HCT116 (cell line): ENCODE measurements at places on chromosomes 4 and X.

GRCh38 chr4:110188113-110188512 lies 10.3 kb downstream of the ELOVL6 start:
- DNase-seq, result no peak

GRCh38 chr4:102535398-102536082 lies 34.4 kb downstream of the NFKB1 start:
- DNase-seq, result no peak

DNA sequence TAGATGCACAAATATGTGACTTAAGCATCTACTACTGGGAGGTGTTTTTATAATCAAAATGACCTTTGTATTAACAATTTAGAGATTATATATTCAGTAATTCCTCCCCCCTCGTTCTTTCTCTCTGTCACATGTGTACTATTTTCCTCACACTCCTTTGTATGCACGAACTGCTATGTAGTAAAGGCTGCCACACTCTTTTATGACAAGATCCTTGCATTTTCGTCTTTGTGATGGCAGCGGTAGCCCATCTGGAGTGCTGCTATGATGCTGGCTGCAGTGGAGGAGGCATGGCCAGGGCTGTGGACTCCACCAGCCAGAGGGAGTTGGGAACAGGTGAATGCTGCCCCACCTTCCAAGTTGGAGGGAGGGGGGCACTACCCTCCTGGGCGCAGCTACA lies 216.3 kb downstream of the NSUN7 start:
- DNase-seq, result no peak

DNA sequence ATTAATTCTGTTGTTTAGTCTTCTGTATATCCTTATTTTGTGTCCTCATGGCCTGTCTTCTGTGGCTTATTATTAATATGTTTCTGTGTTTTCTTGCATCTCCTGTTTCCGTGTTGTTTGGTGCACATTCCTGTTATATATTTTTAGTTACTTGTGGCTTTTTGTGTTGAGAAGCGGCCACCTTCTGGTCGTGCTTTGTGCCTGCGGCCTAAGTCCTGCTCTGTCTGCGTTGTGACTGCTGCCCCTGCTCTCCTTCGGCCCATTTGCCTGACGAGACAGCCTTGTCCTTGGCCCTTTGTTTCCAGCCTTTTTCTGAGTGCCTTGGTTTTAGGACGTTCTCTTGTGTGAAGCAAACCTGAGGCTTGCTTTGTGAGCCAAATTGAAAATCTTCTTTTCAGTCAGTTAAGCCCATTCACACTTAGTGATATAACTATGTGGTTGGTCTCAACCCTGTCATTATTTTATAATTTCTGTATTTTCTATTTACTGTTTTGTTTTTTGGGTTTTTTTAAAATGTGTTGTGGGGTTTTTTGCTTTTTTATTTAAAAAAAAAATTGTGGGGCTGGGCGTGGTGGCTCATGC lies 43.8 kb downstream of the TNIP2 start:
- peak; percentile 22 for DNase-seq

DNA sequence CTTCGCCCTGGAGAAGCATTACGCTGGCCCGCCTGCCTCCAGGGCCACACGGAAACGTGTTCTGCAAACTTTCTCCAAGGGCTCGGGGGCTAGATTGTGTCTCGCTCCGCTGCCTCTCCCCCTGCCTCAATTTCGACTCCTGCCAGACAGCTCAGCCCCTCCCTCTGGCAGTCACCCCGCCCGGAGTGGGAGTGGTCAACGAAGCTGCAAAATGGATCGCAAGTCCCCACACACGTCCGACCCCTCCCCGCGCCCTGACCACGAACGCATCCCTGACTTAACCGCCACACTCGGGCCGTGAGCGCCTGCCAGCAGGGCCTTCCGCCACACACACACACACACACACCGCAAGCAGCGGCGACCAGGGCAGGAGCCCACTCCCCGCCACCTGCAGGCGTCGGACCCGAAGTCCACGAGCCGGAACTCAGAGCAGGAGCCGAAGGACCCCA lies 47.0 kb upstream of the NKAP start:
- no peak for DNase-seq

GRCh38 chr4:80171656-80172055 lies 25.6 kb upstream of the PRDM8 start:
- no peak for DNase-seq

- DNase-seq, result no peak
Measured at GRCh38 chrX:128439159-128439558, 387.0 kb upstream of the ACTRT1 start.

DNA sequence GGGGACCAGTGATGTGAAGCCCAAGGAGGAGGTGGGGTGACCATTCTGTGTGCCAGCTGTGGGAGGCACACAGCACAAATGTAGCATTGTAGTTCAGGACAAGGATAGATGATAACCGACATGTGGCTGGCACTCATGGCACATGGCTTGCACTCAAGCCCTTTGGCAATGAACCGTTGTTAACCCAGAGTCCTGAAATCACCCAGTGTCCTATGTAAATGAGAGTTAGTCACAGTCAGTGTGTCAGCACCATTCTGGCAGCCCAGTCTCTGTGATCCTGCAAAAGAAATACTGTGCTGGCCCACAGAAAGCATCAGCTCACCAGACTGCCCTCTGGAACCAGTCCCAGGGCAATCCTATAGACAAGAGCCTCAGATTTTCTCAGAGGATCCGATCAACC lies 339.3 kb downstream of the MID1IP1 start:
- no peak for DNase-seq

DNA sequence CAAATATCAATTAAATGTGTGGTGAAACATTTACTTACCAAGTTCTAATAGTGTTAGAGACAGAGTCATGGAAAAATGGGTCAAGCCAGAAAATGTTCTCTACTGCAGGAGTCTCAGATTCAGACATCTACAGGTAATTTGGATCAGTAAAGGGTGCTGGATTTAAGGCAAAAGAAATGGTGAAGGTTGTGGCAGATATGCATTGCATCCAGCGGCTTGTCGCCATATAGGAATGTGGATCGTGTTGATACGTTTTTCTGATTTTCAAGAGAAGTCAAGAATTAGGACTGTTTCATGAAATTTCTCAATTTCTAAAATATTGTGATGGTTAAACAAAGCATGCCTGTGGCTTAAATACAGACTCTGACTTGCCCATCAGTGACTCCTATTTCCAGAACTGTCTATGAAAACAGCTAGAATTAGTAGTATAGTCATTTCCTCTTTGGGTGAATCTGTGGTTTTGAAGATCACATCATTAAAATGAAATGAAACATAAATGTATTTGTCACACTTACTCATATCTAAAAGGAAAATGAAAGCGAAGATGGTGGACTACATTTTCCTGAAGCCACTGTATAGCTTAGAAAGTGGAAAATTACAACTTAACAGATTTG lies 110.1 kb upstream of the VEGFC start:
- DNase-seq, result no peak
